AG08396 (cell line): ENCODE measurements at places on chromosomes 5 and 9.

DNA sequence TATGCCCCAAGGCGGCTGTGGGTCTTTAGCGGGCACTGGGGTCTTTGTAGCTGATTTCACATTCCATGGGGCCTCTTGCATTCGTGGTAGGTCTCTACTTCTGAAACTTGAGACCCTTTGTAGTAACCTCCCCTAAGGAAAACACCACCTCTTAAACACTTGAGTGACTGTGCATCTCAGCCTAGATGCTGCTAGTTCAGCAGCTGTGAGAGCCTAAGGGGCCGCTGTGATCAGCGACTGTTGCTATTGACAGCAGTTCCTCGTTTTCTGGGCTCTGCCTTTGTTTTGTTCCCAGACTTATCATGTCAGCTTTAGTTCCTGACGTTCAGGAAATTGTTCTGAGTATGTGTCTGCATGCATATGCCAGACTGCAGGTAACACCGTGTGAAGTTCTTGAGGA lies 171.2 kb downstream of the HSPA4 start:
- no peak for DNase-seq

DNA sequence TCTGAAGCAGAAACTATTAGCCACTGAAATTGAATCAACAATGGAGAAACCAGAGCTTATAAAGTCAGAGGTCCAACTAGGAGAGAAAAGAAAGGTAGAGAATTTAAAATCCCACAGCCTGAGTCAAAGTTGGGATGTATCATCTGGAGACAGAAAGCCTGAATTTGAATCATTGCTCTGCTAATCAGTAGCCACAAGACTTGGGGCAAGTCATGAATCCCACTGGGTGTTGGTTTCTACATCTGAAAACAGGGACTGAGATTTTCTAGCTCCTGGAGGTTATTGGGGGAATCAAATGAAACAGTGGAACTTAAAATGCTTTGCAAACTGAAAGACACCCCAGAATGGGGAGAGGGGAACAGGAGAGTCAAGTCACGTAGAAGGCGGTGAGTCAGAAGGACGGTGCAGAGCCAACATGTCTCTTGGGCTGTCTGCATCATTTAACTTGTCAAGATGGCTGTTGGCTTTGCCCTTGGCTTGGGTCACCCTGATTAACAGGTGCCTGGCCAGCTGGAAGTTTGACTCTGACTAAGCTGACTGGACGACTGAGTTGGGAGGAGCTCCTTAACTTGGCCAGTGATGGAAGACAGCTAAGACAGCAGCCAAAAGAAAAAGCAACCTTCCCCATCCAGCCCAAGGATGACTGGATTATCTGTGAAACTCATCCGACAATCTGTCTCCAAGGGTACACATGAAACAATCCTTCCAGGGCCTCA lies 60.6 kb upstream of the ADRA1B start:
- DNase-seq, result peak; percentile 13

- peak; percentile 80 for DNase-seq
Measured at GRCh38 chr5:123951582-123951977, 439.6 kb downstream of the CSNK1G3 start.

DNA sequence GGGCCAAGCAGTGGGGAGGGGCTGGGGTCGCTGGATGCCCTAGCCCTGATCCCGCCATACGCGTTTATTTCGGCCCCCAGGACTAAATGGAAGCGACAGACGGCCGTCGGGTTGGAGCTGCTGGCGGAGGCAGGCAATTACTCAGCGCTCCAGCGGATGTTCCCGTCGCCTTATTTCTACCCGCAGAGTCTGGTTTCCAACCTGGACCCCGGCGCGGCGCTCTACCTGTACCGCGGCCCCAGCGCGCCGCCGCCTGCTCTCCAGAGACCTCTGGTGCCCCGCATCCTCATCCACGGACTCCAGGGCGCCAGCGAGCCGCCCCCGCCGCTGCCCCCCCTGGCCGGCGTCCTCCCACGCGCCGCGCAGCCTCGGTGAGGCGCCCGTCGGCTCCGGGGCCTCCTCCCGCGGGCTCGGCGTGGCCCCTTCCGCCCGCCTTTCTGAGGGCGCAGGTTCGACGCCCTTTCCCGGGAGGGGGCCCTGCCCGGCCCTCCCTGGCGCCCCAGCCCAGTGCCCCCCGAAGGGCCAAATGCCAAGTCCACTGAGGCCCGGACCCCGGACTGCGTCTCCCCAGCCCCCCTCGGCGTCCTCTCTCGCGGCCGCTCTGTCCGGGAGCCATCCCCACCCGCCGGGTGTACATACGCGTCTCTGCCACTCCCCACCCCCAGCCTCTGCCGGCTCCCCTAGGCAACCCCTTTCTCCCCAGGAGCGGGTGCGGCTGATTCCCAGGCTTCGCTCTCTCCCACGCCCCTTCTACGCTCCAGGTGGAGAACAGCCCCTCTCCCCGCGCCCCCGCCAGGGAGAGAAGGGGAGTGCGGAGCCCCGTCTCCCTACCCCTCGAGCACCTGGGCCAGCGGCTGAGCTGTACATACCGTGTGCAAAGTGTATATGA lies 7.0 kb downstream of the BARHL1 start:
- DNase-seq, result no peak

GRCh38 chr5:175516933-175517823 lies 38.8 kb downstream of the SFXN1 start:
- no peak for DNase-seq

DNA sequence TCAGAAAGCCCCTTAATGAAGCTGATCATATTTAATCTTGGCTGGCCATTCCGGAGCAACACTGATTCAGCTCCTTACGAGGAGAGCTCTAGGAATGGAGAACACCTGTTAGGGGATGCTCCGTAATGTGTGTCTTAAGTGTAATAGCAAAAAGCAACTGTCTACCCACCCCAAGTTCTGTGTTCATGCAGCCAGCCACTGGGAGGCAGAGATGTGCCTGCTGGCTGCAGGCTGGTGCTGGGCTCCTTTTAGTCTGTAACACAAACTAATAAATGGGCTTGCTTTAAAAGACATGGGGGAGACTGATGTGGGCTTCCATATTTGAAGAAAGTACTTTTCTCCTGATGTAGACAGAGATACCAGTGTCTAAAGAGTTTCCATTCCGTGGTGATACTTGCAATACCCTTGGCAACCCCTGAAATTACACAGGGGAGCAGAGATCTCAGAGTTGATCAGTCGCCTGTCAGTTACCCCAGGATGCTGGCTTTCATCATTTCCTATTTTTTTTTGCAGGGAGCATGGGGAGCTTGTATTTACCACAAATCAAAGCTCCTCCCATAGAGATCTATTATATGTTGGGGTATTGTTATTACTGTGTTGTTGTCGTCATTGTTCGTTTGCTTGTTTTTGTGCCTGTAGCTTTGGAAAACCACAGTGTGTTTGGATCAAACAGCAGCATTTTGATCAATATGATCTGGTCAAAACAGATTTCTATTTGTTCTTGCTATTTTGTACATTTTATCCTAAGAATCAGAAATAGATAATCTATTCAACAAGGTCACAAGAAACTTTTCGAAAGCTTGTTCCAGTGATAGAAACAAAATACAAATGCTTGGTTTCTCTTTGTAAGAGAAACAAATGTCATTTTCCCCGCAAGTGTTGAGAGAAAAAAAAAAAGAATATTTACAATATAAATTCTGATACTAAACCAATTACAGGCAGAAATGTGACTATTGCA lies 65.8 kb downstream of the MTX3 start:
- peak; percentile 43 for DNase-seq

- no peak for DNase-seq
Measured at GRCh38 chr9:134783699-134784039, 96.9 kb upstream of the FCN2 start.

- peak; percentile 8 for DNase-seq
Measured at GRCh38 chr5:12023614-12024241, 119.5 kb upstream of the CTNND2 start.

- DNase-seq, result no peak
Measured at GRCh38 chr9:129445794-129446306, 175.1 kb downstream of the C9orf50 start.

GRCh38 chr9:112361601-112362000 lies 18.3 kb upstream of the HSDL2 start:
- DNase-seq, result no peak

GRCh38 chr5:140344683-140345423 lies 1.6 kb downstream of the HBEGF start:
- DNase-seq, result peak; percentile 49

GRCh38 chr9:121776001-121776738 lies 124.7 kb downstream of the DAB2IP start:
- DNase-seq, result no peak

- DNase-seq, result no peak
Measured at GRCh38 chr9:37444890-37445289, 20.4 kb downstream of the ZBTB5 start.

DNA sequence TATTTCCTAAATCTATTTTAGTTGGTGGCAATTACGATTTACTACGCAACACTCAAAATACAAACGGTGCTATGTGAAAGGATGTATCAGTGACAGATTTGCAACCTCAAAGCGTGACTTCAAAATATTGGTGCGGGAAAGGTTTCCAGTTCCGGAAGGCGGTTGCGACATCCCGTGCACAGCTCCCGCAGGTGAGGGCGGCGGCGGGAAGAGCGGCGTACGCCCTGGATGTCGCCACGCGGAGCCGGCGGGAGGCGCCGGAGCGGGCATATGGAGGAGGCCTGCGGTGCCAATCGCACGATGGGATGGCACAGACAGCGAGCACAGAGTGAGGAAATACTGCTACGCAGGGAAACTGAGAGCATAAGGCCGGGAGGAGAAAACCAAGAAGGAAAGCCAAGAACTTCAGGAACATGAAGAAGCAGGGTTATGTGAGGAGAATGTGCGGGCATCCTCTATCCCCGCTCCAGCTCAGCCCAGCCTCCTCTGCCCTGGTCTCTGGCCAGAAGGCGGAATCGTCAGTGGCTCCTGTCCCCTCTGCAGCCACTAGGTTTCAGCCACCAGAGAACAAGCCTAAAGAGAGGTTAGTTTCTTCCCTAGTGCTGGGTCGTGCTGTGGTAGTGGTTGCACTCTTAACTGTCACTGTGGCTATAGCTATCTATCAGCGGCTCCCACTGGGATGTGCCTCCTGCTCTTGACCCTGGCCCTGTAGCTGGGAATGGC lies 378.1 kb upstream of the TLE4 start:
- DNase-seq, result no peak
